ENCODE measurements at places on chromosomes 1 and 21.
A peak's percentile ranks its signal among the peaks of the same experiment; 100 is the strongest.

GRCh38 chr1:30174499-30174898 is 548.9 kb downstream of the MATN1 start:
- H3K4me1 ChIP-seq, result no peaks in the 10 kb centered on the region
- DNase-seq, result no peak
- no peak overlapping the region for H3K27ac ChIP-seq
- H3K36me3 ChIP-seq, result no peaks in the 10 kb centered on the region
- H3K4me3 ChIP-seq, result no peak overlapping the region
- no peaks in the 10 kb centered on the region for H3K27me3 ChIP-seq

DNA sequence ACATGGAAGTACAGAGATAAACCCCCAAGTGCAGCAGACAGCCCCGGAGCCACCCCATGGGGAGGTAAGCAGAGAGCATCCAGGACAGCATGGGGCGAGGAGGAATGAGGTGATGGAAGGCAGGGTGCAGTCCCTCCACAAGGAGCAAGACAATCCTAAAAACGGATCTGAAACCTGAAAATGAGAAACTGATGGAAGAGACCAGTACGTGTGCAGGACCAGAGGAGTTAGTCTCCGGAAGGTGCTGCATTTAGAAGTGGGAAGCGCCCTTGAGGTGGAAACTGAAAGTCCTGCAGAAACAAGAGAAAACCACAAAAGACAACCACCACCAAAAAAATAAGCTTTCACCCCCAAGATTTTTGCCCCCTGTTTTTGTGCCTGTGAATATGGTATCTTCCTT is 17.4 kb upstream of the DDOST start:
- H3K27me3 ChIP-seq, result peaks cover 2% of the 10 kb centered on the region
- no peaks in the 10 kb centered on the region for H3K4me1 ChIP-seq
- no peaks in the 10 kb centered on the region for H3K36me3 ChIP-seq
- DNase-seq, result no peak

- no peak overlapping the region for H3K27ac ChIP-seq
- H3K36me3 ChIP-seq, result no peaks in the 10 kb centered on the region
- no peak for DNase-seq
- H3K27me3 ChIP-seq, result no peaks in the 10 kb centered on the region
Measured at GRCh38 chr1:47881505-47882442, 115.4 kb downstream of the TRABD2B start.

- H3K27ac ChIP-seq, result no peak overlapping the region
- H3K36me3 ChIP-seq, result no peaks in the 10 kb centered on the region
- no peak overlapping the region for H3K4me3 ChIP-seq
Measured at GRCh38 chr21:35359076-35359475, 310.0 kb upstream of the RUNX1 start.

GRCh38 chr1:228141226-228142044 is 1.4 kb downstream of the GUK1 start:
- H3K36me3 ChIP-seq, result peaks cover 8% of the 10 kb centered on the region
- H3K4me1 ChIP-seq, result peaks cover 25% of the 10 kb centered on the region
- H3K27me3 ChIP-seq, result peaks cover 11% of the 10 kb centered on the region
- peak overlapping the region; percentile 94 for H3K4me3 ChIP-seq

- peaks cover 8% of the 10 kb centered on the region for H3K36me3 ChIP-seq
- no peaks in the 10 kb centered on the region for H3K27me3 ChIP-seq
- peaks cover 9% of the 10 kb centered on the region for H3K4me1 ChIP-seq
- H3K4me3 ChIP-seq, result no peak overlapping the region
Measured at GRCh38 chr1:236168716-236169429, 26.5 kb downstream of the GPR137B start.

- DNase-seq, result no peak
- no peak overlapping the region for H3K4me3 ChIP-seq
- peaks cover 23% of the 10 kb centered on the region for H3K27me3 ChIP-seq
- H3K36me3 ChIP-seq, result peaks cover 7% of the 10 kb centered on the region
- H3K27ac ChIP-seq, result no peak overlapping the region
Measured at GRCh38 chr1:205510951-205511330, 6.5 kb downstream of the CDK18 start.

DNA sequence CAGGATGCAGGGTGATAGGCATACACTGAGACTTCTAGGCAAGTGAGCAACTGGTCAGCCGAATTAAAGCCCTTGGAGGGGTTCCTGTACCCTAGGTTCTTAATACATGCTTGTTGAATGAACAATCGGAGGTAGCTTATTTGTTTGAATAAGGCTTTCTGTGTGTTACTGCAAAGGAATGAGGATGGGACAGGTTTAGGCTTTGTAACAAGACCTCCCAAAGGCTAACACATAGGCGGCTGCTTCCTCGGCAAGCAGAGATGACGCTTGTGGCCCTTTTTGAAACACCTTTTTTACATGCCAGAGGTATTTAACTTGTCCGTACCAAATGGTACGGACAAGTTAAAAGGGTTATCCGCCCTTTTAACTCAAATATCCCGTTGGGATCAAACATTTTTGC is 511.6 kb downstream of the KIF26B start:
- no peak overlapping the region for H3K27ac ChIP-seq
- no peak overlapping the region for H3K4me3 ChIP-seq

DNA sequence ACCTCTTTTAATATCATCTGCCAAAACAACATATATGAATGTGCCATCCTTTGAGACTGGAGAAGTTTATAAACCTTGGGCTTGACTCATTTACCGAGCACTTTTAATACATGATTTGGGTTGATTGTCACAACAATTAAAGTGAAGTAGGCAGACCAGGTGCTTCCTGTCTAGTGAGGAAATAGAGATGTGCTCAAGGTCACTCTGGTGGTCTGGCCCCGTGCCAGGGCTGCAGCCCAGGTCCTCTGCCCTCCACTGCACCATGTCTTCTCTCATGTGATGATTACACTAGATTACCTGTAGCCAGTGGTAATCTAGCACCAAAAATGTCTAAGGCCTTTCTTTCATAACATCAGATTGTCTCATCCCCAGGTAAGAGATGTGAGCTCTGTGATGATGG is 61.8 kb upstream of the LAMC2 start:
- H3K36me3 ChIP-seq, result peaks cover 55% of the 10 kb centered on the region
- DNase-seq, result no peak
- H3K4me3 ChIP-seq, result no peak overlapping the region
- H3K27ac ChIP-seq, result no peak overlapping the region

DNA sequence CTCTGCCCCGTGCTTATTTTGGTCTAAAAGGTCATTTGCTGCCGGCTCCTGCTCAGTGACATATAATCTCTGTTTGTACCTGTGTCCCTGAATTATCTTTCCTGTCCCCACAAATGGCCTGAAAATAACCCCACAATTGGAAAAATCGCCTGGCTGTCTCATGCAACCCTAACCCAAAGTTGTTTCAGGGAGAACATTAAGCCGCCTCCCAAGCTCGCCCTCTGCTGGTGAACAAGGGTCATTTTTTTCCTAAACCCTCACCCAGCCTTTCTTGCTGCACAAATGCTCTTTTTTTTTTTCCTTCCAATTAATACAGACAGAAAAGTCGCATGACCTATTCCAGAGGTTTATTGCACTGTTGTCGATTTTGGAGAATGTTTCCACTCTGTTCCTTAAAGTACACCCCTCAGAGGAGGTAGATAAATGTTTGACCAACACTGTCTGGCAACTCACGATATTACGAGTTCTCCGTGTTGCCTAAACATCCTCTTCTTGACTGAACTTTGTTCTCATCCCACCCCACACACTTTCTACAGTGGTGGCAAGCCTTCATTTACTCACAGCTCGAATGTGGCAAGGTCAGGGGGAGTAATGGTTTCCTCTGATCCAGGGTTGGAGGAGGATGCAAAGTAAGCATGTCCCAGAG is 148.7 kb downstream of the ZZZ3 start:
- no peaks in the 10 kb centered on the region for H3K36me3 ChIP-seq
- H3K27ac ChIP-seq, result no peak overlapping the region
- H3K4me3 ChIP-seq, result no peak overlapping the region
- DNase-seq, result peak; percentile 67

GRCh38 chr1:23446661-23447310 is 22.2 kb upstream of the TCEA3 start:
- no peak overlapping the region for H3K4me3 ChIP-seq
- DNase-seq, result no peak
- no peaks in the 10 kb centered on the region for H3K4me1 ChIP-seq
- no peak overlapping the region for H3K27ac ChIP-seq
- peaks cover 2% of the 10 kb centered on the region for H3K27me3 ChIP-seq

GRCh38 chr1:245538671-245539070 is 383.9 kb downstream of the KIF26B start:
- H3K27ac ChIP-seq, result no peak overlapping the region
- H3K27me3 ChIP-seq, result no peaks in the 10 kb centered on the region
- no peak overlapping the region for H3K4me3 ChIP-seq

- peaks cover 4% of the 10 kb centered on the region for H3K36me3 ChIP-seq
- no peak for DNase-seq
- H3K4me3 ChIP-seq, result no peak overlapping the region
- no peaks in the 10 kb centered on the region for H3K27me3 ChIP-seq
- no peak overlapping the region for H3K27ac ChIP-seq
- no peaks in the 10 kb centered on the region for H3K4me1 ChIP-seq
Measured at GRCh38 chr1:78651241-78651640, 1.6 kb downstream of the IFI44 start.

DNA sequence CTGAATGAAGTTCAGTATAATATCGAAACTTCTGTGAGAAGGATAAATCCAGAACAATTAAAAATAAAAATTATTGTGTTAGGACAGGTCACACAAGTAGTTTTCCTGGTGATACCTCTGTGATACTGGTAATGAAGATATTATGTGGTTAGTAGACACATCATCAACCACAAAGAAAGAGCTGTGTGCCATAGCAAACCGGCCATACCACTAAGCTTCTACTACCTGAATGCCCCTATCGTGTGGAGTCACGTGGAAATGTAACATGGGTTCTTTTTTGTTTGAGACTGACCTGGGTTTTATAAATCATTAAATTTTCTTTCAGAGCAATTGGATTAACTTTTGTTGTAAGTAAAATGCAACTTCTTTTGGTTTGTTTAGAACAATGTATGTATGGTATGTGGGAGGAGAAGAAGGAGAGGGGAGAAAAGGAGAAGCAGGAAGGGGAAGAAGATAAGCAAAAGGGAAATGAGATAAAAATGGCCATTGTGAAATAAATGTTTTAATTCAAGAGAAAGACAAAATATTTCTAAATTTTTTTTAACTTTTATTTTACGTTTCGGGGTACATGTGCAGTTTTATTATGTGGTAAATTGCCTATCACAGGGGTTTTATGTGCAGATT is 58.2 kb upstream of the LRRC8B start:
- H3K36me3 ChIP-seq, result no peaks in the 10 kb centered on the region
- peaks cover 25% of the 10 kb centered on the region for H3K4me1 ChIP-seq
- H3K4me3 ChIP-seq, result no peak overlapping the region
- no peaks in the 10 kb centered on the region for H3K27me3 ChIP-seq
- no peak for DNase-seq
- H3K27ac ChIP-seq, result peak overlapping the region; percentile 58

- DNase-seq, result peak; percentile 75
- H3K27ac ChIP-seq, result no peak overlapping the region
- H3K27me3 ChIP-seq, result peaks cover 2% of the 10 kb centered on the region
- H3K4me3 ChIP-seq, result no peak overlapping the region
- no peaks in the 10 kb centered on the region for H3K36me3 ChIP-seq
Measured at GRCh38 chr1:207997486-207998268, 86.8 kb upstream of the CD34 start.

- H3K36me3 ChIP-seq, result peaks cover 27% of the 10 kb centered on the region
- no peak for DNase-seq
- no peaks in the 10 kb centered on the region for H3K27me3 ChIP-seq
- no peak overlapping the region for H3K27ac ChIP-seq
- no peaks in the 10 kb centered on the region for H3K4me1 ChIP-seq
- H3K4me3 ChIP-seq, result no peak overlapping the region
Measured at GRCh38 chr1:224300346-224300745, 29.6 kb downstream of the NVL start.

DNA sequence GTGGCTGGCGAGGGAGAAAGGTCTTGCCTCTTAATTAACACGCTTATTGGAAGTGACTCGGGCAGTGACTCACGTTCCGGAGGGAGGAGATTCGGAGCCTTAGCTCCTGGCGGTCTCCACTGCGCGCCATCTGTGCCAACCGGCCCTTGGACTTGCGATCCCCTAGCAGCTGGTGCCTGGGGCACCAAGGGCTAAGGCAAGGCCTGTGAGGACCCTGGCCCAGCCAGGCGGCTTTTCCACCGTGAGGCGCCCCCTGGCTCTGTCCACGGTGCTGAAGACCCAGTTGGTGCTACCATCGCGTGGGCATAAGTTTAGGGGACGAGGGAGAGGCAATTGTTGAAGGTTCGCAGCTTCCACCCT is 1.3 kb upstream of the SYT6 start:
- peaks cover 10% of the 10 kb centered on the region for H3K4me1 ChIP-seq
- H3K4me3 ChIP-seq, result no peak overlapping the region
- H3K27ac ChIP-seq, result no peak overlapping the region
- DNase-seq, result peak; percentile 70
- peaks cover 21% of the 10 kb centered on the region for H3K27me3 ChIP-seq

GRCh38 chr1:81873946-81874345 is 73.2 kb downstream of the ADGRL2 start:
- no peak overlapping the region for H3K4me3 ChIP-seq
- no peak overlapping the region for H3K27ac ChIP-seq
- peaks cover 7% of the 10 kb centered on the region for H3K36me3 ChIP-seq
- H3K27me3 ChIP-seq, result peaks cover 1% of the 10 kb centered on the region
- no peak for DNase-seq

GRCh38 chr1:100516857-100517256 is 21.1 kb upstream of the GPR88 start:
- H3K27ac ChIP-seq, result no peak overlapping the region
- H3K36me3 ChIP-seq, result no peaks in the 10 kb centered on the region
- H3K27me3 ChIP-seq, result no peaks in the 10 kb centered on the region
- DNase-seq, result no peak
- peaks cover 6% of the 10 kb centered on the region for H3K4me1 ChIP-seq

GRCh38 chr1:29002792-29003191 is 88.4 kb downstream of the EPB41 start:
- H3K27ac ChIP-seq, result no peak overlapping the region
- H3K36me3 ChIP-seq, result peaks cover 15% of the 10 kb centered on the region
- peaks cover 18% of the 10 kb centered on the region for H3K4me1 ChIP-seq
- no peak for DNase-seq
- H3K4me3 ChIP-seq, result no peak overlapping the region

- no peaks in the 10 kb centered on the region for H3K36me3 ChIP-seq
- no peak overlapping the region for H3K4me3 ChIP-seq
- H3K27me3 ChIP-seq, result no peaks in the 10 kb centered on the region
- H3K27ac ChIP-seq, result no peak overlapping the region
Measured at GRCh38 chr1:184362876-184363275, 24.0 kb upstream of the C1orf21 start.

Measured in endothelial cell (in vitro differentiated cells).